ENCODE measurements at places on chromosomes 4 and X. TPM values are rescaled to one million over a fixed set of nuclear protein-coding genes. Genes with fewer than 3 reads are reported as not detected.

Gene SSX4B
- polyA plus RNA-seq, result not detected

Gene RBMX
- 421 TPM for polyA plus RNA-seq

Gene UBA1
- 263 TPM for polyA plus RNA-seq

Gene NAA11
- polyA plus RNA-seq, result not detected

Gene PRSS12
- 12.2 TPM for polyA plus RNA-seq

Gene PF4V1
- 1.1 TPM for polyA plus RNA-seq

DNA sequence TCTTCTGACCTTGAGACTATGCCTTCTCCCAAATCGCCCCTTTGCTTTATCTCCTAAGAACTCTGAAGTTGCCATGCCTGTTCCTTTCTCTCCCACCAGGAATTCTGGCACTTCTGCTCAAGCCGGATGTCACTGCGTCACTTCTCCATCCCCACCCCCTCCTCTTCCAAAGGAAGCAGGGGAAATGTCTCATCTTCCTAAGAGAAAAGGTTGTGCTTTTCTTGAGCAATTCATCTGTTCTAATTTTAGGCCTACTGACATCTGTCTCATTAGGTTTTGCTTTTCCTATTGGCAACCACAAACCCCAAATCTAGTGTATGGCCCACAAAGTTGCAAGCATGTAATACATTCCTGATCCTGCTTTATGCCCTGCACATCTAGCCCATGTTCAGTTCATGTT, 163.1 kb upstream of the PLAC1 start:
- no peak for DNase-seq

DNA sequence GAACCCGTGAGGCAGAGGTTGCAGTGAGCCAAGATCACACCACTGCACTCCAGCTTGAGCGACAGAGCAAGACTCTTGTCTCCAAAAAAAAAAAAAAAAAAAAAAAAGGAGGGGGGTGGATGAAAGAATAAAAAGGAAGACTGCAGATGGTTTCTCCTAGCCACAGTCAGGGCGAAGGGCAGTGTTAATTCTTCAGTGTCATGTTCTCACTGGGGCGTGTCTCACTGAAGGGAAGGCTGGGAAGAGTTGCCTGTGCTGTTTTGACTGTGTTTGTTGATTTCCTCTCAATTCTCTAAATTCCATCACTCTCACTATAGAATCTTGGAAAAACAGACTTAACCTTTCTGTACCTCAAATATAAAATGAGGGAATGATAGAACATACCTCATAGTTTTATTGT, 71.6 kb upstream of the DHX15 start:
- no peak for DNase-seq

- no peak for DNase-seq
Measured at GRCh38 chrX:133444952-133445831, 29.9 kb upstream of the GPC4 start.

DNA sequence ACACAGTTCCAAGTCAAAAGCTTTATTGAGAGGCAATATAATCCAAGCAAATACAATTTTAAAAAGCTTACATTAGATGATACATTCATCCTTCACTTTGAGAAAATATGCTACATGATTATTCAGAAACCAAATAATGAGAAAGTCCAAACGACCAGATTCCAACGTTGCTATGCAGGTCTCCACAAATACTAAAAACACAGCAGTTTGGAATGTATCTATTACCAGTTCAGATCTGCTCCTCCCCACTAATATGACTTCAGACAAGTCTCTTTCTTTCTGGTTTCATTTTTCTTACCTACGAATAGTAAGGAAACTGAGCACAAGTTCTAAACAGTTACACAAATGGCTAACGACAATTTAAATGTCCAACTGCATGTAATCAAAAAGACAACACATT, 9.5 kb downstream of the NAF1 start:
- DNase-seq, result no peak

- DNase-seq, result no peak
Measured at GRCh38 chr4:45324455-45325417, 598.4 kb upstream of the GNPDA2 start.

GRCh38 chrX:13305108-13305507, 14.7 kb downstream of the ATXN3L start:
- DNase-seq, result no peak

- no peak for DNase-seq
Measured at GRCh38 chr4:4862665-4863482, 3.4 kb downstream of the MSX1 start.

Data from right renal pelvis (tissue), 4 donors.